ENCODE measurements at places on chromosomes 1 and 21. TPM values are rescaled to one million over a fixed set of nuclear protein-coding genes. Genes with fewer than 3 reads are reported as not detected.

CLDN19 gene
- not detected for total RNA-seq

ADGRB2 gene
- 1.4 TPM for total RNA-seq

RGL1 gene
- total RNA-seq, result 2.0 TPM

SERPINC1 gene
- not detected for total RNA-seq

SPRR2A gene
- total RNA-seq, result 8.3 TPM

CSMD2 gene
- not detected for total RNA-seq

KCNQ4 gene
- not detected for total RNA-seq

KLF17 gene
- not detected for total RNA-seq

NBPF6 gene
- not detected for total RNA-seq

CYP4A22 gene
- not detected for total RNA-seq

IVL gene
- 60.1 TPM for total RNA-seq

TAS1R1 gene
- total RNA-seq, result not detected

LENEP gene
- total RNA-seq, result 0.92 TPM

NLRP3 gene
- not detected for total RNA-seq

UBXN10 gene
- total RNA-seq, result not detected

PSMA5 gene
- 42.0 TPM for total RNA-seq

All from airway epithelial cell (primary cell).